Stimulated activated CD4-positive, alpha-beta T cell treated with anti-CD3 and anti-CD28 coated beads, TNF-alpha, amount 100 ng/mL, for 1 hour (primary cell): ENCODE measurements at places on chromosomes 2 and 18.

DNA sequence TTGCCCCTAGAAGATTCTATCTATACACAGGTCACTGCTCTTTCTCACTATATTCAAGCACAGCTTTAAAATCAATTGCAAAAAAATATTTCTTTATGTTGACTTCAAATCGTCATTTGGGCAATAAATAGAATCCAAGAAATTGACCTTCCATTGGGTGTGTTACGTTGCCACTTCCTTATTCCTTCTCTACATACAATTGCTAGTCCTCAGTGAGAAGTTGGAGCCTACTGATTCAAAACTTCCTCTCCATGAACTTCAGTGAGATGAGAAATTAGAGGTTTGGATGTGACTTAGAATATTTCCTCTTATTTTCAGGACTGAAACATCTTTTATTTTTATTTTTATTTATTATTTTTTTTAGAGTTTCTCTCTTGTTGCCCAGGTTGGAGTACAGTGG is 40.3 kb downstream of the PMAIP1 start:
- no peak for DNase-seq

DNA sequence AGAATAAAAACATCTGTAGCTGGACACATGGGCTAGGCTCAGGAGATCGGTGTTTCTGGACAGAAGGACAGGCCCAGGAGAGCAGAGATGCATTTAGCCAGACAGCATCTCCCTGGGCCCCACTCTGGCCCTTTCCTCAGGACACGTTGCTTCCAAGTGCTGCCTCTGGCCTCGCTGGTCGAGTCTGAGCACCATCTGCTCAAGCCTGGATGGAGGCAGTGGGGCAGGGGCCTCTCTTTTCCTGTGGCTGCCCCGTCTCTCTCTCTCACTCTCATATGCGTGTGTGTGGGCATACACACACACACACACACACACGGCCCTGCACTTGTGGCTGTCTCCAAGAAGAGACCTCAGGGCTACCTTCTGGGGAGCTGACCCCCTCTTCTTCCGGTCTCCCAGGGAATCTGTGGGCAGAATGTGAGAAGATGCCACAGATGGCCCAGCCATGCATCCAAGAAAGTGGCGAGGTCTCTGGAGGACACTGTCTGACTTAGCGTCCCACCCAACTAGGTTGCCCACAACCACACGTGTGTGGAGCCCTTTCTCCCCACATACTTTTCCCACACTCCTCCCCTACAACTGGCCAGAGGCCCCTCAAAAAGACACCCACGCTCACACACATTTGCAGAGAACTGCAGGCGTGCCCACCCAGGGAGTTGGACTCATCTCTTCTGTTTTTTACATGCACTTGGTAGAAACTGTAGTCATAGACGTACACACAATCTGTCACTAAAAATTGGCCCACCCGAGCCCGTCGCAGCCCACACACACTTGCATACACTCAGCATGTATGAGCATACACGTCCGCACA is 19.9 kb downstream of the CELF4 start:
- DNase-seq, result no peak

DNA sequence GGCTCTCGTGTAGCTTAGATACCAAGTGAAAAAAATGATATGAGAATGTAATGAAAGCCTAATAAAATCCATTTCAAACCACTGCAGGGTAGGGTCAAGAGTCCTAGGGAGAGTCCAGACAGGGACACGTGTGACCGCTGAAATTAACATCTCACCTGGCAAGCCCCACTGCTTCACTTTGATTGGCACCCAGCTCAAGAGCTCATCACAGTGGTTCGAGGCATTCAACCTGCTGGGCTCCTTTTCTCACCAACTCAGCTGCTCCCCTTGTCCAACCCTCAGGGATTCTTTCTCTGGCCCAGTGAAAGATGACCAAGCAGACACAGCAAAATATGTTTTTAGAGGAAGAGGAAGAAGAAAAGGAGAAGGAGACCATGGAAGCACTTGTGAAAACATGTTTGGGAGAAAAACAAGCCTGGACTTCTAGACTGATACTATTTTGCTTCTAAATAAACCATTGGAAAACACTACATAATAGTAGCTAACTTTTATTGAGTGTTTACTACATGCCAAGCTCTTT is 49.2 kb upstream of the CREB1 start:
- no peak for DNase-seq

GRCh38 chr2:102336502-102336945 is 19.1 kb upstream of the IL18R1 start:
- no peak for DNase-seq

GRCh38 chr2:137237055-137237454 is 471.7 kb downstream of the THSD7B start:
- no peak for DNase-seq

DNA sequence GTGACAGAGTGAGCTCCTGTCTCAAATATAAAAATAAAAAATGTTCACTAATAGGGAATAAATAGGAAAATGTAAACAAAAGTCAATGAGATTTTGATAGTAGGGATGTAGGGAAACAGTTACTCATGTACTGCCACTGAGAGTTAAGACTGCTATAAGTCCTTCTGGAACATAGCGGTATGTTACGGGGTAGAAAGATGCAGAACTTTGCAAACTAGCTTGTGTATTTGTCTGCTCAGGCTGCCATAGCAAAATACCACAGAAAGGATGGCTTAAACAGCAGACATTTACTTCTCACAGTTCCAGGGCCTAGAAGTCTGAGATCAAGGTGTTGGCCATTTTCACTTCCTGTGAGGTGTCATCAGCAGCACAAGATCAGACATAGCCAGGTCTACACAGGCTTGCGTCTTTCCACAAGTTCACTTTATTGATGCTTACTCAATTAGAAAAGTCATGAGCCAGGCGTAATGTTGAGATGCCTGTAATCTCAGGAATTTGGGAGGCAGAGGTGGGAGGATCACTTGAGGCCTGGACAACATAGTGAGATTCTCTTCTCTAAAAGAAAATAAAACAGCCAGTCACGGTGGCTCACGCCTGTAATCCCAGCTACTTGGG is 8.8 kb downstream of the TXNDC2 start:
- no peak for DNase-seq
